ENCODE measurements at places on chromosomes 2 and 18. TPM values are rescaled to one million over a fixed set of nuclear protein-coding genes. Genes with fewer than 3 reads are reported as not detected.

Gene PLCL1
- polyA plus RNA-seq, result 0.23 TPM

Gene NT5DC4
- not detected for polyA plus RNA-seq

Gene RAB6C
- polyA plus RNA-seq, result not detected

Gene COLEC11
- not detected for polyA plus RNA-seq

Gene UGT1A4
- not detected for polyA plus RNA-seq

Gene SFTPB
- not detected for polyA plus RNA-seq

Gene C2orf78
- polyA plus RNA-seq, result not detected

Measured in IgD-negative memory B cell (primary cell).